ENCODE measurements at places on chromosomes 1 and 21.
A peak's percentile ranks its signal among the peaks of the same experiment; 100 is the strongest.

DNA sequence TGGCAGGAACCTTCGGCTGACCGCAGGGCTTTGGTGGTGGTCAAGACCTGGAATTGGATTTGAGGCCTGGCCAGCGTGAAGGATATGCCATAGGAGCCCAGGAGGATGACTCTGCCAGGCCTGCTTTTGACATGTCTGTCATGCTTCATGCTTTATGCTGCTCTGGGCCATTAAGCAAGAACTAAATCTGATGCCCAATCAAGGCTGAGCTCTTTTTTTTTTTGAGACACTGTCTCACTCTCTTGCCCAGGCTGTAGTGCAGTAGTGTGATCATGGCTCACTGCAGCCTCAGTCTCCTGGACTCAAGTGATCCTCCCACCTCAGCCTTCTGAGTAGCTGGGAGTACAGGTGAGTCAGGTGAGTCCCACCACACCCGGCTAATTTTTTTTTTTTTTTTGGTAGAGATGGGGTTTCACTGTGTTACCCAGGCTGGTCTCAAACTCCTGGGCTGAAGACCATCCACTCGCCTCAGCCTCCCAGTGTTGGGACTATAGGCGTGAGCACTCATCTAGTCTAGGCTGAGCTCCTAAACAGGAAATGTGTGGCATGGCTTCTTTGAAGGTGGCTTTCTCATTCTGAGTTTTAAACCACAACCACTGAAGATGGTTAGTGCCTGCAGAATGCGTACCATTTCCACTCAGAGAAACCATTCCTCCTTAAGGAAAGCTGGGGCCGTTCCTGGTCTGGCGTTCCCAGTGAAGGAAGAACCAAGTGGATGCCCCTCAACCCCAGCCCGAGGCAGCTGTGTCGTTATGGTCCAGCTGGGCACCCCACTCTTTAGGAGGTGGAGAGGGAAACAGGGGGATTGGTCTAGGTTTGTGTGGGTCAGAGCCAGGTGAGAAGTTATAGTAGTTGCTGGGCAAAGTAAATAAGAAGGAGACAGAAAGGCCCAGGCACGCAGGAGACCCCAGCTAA, 34.2 kb upstream of the ATP5PO start:
- DNase-seq = peak; percentile 73

DNA sequence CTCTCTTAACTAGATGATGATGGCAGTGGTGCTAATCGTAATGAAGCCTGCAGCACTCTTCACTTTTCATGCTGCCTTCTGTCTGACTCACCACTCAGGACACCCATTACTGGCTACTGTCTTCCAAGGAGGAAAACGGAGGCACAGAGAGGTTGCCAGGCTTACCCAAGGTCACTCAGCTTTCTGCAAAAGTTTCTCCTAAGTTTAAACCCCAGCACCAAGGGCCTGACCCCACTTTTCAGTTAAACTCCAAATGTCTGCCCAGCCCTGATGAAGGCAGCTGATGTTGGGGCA, 78.1 kb upstream of the RUNX3 start:
- no peak for DNase-seq

- no peak for DNase-seq
These were observed 6.0 kb downstream of the DPT start for GRCh38 chr1:168723000-168723399.

- no peak for DNase-seq
These were observed 58.7 kb upstream of the APOBEC4 start for GRCh38 chr1:183711741-183712361.

- DNase-seq = no peak
These were observed 144.1 kb downstream of the OMA1 start for GRCh38 chr1:58402444-58402843.
